ENCODE measurements at places on chromosomes 2 and 18.

- no peak for DNase-seq
Measured at GRCh38 chr2:157256626-157257025, 879 bp upstream of the GALNT5 start.

DNA sequence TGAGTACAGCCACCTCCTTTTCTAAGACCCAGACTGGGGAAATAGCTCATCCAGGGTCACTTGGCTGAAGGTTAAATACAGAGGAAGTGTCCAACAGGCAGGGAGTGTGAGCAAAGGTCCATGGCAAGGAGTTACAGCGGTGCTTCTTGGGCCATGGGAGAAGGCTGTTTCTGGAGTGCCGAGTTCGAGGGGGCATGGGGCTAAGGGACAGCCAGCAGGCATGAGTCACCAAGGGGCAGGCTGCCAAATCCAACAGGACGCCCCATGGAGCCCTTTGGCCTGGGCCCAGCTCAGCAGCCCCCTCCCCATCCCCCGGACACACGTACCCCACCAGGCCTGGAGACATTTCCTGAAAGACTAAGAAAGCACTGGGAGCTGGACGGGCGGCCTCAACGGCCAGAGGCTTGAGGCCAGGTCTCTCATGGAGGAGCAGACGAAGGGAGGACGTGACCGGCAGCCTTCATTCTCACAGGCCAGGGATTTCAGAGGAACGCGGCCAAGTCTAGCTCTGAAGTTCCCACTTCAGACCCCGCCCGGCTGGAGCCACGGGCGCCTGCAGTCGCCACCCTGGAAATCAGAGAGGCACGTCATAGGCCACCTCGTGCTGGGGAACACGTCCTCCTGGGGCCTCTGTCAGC, 160.4 kb downstream of the SMAD7 start:
- no peak for DNase-seq

GRCh38 chr2:50514901-50515300, 517.0 kb downstream of the NRXN1 start:
- no peak for DNase-seq

DNA sequence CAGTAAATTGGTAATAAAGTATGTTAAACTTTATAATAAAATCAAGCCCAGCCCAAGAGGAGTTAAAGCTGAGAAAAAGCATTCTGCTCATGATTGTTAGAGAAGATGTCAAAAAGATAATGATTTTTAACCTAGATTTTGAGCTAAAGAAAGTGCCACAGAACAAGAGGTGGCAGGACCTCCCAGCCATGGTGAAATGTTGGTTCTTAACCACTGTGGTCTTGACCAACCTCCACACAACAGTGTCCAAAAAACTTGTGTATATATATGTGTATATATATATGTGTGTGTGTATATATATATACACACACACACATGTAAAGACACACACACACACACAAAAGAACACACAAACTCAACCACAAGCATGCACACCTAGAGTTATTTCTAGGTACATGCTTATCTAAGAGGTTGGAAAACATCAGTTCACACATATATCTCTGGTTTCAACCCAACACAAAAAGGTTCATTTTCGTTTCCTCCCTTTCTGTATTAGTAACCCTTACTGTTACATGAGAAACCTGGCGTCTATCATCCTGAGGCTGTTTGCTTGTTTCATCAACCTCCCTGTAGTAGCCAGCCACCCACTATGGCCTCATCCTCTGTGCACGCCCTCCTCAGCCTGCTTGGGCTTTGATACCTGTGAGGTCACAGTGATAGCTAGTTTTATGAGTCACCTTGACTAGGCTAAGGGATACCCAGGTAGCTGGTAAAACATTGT, 631.8 kb upstream of the ID2 start:
- DNase-seq = no peak

GRCh38 chr2:101012706-101013181, 10.7 kb downstream of the RPL31 start:
- no peak for DNase-seq

- DNase-seq = no peak
Measured at GRCh38 chr2:27891673-27892105, 1.2 kb downstream of the BABAM2 start.

GRCh38 chr18:13500227-13500865, 226.0 kb downstream of the FAM210A start:
- no peak for DNase-seq

GRCh38 chr2:11676640-11677039, 6.6 kb upstream of the NTSR2 start:
- no peak for DNase-seq

GRCh38 chr2:128786741-128787478, 468.2 kb upstream of the HS6ST1 start:
- DNase-seq = no peak

All from amygdala (tissue), 56 donors.